CD4-positive, alpha-beta T cell treated with Interleukin-12 subunit alpha and Interleukin-12 subunit beta, for 1 hour (primary cell): ENCODE measurements at places on chromosomes 4 and X.

DNA sequence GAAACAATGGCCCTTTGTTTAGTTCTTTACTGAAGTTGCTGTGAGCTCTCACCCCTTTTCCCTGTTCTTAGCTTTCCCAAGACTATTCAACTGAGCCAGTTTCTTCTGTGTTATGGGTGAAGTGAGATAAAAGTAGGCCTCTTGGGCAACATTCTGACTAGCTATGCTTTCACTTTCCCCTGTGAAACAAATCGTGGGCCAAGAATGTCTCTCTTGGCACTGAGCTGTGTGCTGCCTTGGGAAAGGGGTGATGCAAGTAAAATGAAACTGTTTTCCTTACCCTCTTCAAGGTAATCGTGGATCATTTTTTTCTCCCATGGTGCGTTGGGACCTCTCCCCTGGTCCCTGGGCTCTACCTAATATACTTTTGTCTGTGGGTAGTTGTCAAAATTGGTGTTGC, 653.9 kb upstream of the MAGEB2 start:
- DNase-seq, result no peak

DNA sequence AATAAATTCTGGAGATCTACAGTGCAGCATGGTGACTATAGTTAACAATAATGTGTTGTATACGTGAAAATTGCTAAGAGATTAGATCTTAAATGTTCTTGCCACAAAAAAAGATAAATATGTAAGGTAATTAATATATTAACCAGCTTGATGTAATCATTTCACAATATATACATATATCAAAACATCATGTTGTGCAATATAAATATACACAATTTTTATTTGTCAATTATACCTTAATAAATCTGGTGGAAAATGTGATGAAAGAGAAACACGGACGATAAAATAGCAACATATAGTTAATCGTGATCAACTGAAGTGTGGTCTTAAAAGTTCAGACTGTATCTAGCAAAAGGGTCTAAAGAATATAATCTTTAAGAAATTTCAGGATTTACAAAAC, 16.5 kb upstream of the NDNF start:
- no peak for DNase-seq

DNA sequence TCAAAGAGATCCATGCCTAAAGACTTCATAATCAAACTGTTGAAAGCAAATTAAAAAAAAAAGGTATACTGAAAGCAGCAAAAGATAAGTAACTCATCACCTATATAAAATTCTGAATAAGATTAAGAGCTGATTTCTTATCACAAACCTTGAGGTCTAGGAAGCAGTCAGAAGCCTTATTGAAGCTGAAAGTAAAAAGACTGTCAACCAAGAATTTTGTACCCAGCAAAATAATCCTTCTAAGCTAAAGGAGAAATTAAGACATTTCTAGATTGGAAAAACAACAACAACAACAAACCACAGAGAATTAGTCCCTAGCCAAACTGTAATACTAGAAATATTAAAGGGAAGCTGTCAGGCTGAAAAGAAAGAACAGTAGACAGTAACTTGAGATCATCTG, 622.9 kb downstream of the PCDH7 start:
- DNase-seq, result no peak

GRCh38 chr4:95159384-95159783, 389.4 kb downstream of the UNC5C start:
- DNase-seq, result no peak

DNA sequence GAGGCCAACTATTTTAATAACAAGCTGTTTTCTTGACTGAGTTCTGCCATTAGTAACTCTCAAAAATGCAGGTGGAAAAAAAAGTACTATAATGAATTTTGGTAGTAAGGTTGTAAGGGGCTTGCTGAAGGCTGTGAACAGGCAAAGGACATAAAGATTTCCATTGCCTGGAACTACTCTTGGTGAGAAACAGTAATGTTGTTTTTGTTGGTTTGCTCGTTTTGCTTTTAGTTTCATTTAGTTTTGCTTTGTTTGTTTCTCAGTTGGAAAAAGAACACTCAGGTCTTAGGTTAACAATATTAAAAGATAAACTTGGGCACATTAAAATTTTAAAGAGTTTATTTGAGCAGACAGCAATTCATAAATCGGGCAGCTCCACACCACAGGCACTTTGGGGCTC, 824.5 kb upstream of the HTR2C start:
- no peak for DNase-seq

DNA sequence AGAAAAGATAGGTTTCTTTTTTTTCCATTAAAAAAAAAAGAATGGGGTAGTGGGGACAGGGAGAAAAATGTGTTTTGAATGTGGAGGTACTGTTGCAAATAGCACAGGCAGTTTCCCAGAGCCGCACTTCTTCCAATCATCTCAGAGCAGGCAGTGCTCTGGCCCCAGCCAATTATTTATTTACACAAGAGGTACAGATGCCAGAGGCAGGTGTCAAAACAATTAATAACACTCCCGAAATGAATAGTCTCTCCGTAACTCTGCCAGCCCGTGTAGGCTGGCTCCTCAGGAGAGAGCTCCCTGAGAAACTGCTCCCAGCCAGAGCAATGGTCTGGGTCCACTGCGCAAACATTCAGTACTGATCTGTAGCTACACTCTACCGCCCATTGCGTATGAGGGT, 130.8 kb upstream of the IL1RAPL2 start:
- no peak for DNase-seq

GRCh38 chrX:106999002-106999975, 723 bp downstream of the MORC4 start:
- peak; percentile 47 for DNase-seq

- DNase-seq, result no peak
Observed at GRCh38 chr4:146333187-146333894, 119.0 kb downstream of the REELD1 start.

DNA sequence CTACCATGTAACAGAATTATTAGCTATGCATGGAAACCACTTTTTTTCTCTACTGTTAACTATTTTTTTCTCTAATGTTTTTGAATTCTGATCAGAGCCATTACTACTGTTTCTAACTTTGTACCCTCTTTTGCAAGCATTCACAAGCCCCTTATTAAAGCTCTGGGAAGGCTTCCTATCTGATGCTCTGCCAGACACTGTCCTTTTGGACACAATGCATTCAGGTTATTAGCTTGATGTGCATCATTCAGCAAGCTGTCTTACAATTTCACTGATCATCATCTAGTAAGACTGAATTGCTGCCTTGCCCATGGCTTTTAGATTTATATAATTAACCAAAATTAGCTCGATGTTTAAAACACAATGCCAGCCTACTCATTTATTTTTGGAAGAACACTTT, 155.1 kb downstream of the NR3C2 start:
- no peak for DNase-seq

- DNase-seq, result no peak
Observed at GRCh38 chr4:34720571-34720970, 1523.7 kb downstream of the ARAP2 start.

DNA sequence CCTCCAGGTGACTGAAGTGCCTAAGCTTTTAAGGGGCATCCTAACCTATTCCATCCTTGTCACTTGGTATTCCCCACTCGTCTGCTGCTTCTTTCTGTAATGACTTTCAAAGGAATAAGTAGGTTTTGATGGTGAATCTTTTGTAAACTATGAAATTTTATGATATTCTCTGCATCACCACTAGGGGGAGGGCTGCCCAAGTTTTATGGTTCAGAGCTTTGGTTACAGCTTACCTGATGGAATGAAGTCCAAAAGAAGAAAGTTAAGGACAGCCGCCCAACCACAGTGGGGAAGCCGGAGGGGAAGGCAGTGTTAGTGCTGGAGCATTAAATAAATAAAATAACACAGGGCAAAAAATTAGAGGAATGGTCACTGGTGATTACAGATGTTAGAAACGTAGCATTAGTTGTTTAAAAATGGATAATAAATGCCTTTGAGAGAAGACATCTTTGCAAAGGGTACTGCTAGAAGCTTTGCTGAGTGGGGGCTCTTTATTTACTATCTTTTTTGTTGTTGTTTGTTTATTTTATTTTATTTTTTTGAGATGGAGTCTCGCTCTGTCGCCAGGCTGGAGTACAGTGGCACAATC, 204.9 kb downstream of the GBA3 start:
- peak; percentile 4 for DNase-seq

GRCh38 chr4:157996061-157997028, 176.5 kb downstream of the GASK1B start:
- no peak for DNase-seq

DNA sequence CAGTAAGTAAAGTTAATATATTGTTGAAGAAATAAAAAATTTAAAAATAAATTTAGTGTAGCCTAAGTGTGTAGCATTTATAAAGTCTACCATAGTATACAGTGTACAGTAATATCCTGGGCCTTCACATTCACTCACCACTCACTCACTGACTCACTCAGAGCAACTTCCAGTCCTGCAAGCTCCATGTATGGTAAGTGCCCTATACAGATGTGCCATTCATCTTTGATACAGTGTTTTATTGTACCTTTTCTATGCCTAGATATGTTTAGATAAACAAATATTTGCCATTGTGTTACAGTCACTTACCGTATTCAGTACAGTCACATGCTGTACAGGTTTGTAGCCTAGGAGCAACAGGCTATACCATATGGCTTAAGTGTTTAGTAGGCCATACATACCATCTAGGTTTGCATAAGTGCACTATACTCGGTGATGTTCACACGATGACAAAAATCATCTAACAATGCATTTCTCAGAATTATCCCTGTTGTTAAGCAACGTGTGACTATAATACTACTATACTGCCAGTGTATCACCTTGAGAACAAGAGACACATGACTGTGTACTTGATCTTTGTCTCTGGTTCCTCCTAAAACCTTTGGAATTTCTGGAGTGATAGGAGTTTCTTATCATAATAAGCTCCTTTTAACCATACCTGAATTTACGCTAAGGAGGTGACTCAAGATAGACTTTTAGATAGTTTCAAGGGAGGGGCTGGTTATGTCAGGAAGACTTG, 25.8 kb upstream of the SEPTIN11 start:
- DNase-seq, result no peak

DNA sequence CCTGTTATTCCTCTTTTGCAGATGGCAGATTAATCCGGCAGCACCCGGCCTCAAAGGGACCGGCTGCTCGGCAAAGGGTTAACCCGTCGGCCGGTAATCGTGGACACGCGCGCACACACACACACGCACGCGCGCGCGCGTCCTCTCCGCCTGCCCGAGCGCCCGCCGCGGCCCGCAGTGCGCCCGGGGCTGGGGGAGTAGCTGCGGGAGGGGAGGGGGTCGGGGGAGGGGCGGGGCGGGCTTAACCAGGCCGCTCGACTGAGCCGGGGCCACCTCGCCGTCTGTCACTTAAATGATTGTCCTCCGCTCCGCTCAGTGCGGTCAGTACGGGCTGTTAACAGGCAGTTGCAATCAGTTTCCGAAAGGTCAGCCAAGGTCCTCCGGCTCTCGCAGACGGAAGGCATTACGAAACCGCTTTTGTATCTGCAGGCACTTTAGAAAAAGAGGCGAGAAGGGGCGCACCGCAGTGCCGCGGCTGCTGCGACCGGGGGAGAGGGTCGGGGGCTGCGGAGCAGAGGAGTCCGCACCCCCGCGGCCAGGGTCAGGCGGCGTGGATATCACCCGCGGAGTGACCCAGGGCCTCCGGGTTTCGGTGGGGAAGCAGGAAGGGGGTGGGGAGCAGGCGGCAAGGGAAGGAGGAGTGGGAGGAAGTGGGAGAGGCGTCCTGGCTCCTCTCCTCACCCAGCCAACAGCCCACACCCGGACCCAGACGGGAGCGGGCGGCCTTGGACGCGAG, 57.3 kb upstream of the BCOR start:
- DNase-seq, result no peak

DNA sequence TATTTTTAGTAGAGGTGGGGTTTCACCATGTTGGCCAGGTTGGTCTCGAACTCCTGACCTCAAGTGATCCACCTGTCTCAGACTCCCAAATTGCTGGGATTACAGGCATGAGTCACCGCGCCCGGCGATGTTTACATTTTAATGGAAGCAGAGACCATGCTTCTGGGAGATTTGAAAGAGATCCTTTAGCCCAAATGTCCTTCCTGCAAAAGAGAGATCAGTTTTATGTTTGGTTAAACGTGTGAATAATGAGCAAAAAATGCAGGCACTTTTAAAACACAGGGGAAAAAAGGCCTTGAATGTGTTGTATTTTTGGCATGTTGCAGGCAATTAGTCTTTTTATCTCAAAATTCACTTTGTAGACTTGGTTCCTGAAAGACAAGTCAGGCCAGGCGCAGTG, 95.8 kb upstream of the ELOVL6 start:
- DNase-seq, result no peak

DNA sequence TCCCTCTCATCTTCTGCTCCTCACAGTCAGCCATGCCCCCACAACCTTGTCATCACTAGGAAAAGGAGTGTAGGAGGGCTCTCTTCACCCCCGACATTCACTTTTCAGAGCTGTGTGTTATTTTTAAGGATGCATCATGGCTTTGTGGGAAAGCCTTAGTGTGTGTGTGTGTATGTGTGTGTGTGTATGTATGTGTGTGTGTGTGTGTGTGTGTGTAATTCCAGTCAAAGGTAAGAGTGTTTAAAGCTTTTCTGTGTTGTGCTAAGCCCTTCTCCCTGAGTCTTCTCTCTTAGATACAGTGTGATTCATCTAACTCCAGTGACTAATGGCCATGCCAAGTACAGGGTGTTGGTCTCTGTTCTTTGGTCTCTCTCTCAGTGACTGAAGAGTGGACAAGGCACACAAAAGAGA, 76.6 kb downstream of the CHIC2 start:
- no peak for DNase-seq

DNA sequence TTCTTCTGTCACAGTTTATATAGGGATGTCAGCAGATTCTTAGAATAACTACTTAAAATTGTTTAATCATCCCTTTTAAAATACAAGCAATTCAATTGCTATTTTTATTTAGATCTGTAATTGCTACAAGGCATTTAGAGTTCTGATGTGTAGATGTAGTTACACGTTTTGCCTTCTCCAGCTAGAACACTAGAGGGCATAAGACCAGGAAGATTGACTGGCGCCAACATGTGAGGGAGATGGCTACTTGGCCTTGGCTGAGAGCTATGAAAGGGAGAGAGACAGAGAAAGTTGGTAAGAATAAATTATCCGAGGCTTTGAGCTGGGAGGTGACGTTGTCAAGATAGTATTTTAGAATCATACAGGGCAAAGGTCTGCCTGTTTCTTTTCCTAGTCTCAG, 563.7 kb upstream of the PRKX start:
- DNase-seq, result no peak

DNA sequence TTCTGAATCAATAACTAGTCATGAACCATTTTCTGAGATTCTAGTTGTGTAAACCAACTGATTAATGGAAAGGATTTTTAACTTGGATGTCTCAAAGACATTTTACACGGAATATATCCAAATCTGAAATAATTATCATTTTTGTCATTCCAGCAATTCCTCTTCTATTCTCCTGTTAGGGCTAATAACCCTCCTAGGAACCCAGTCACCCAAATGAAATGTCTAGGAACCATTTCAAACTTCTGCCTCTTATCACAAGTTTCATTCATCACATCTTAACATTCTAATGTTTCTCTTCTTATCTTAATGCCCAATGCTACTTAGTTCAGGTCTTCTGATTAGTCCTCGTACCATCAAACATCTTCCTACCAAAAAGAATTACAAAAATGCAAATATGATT, 639.8 kb downstream of the DMD start:
- no peak for DNase-seq

DNA sequence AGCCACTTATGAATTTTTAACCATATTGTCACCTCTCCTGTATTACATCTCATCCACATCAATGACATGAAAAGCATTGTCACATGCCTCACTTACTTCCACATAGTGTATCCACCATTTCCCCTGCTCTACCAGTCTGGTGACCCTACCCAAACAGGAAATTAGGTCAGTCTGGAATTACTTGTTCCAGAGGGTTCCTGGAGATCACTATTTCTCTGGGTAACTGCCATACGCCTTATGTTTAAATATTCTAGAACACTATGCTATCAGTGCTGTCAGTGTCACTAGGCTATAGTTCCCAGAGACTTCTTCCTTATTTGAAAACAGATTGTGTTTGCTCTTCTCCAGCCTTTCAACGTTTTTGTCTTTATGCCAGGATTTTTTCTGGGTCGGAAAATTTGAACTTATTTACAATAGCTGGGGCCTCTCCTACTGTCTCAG, 15.0 kb downstream of the SRPX2 start:
- DNase-seq, result no peak
